ENCODE measurements at places on chromosomes 4 and X. TPM values are rescaled to one million over a fixed set of nuclear protein-coding genes. Genes with fewer than 3 reads are reported as not detected.

SPON2 gene
- total RNA-seq, result 10.5 TPM

- H3K4me1 ChIP-seq, result peaks cover 9% of the 10 kb centered on the region
- H3K27ac ChIP-seq, result no peak overlapping the region
- no peak overlapping the region for H3K4me3 ChIP-seq
- H3K36me3 ChIP-seq, result no peaks in the 10 kb centered on the region
- DNase-seq, result no peak
These were observed 5.3 kb downstream of the FHDC1 start for GRCh38 chr4:152941411-152941810.

- no peak for DNase-seq
- no peaks in the 10 kb centered on the region for H3K27me3 ChIP-seq
- no peak overlapping the region for H3K4me3 ChIP-seq
- no peak overlapping the region for H3K27ac ChIP-seq
- no peaks in the 10 kb centered on the region for H3K36me3 ChIP-seq
These were observed 199.8 kb downstream of the TRAM1L1 start for GRCh38 chr4:116885579-116885978.

DNA sequence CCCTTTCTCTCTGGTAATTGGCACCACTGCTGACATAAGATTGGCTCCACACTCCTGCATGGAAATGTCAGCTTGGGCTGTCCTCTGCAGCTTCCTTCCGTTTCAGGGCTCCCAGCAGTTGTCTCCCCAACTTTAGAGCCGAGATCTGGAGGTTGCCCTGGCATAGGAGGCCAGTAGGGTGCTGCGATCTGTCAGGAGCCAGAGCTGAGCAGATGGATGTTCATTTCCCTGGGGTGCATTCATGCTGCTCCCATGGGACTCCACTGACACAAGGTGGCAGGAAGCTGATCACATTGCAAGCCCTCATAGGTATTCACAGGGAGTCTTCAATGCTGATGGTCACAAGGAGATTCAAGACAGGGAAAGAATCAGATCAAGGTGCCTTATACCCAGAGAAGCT is 116.6 kb upstream of the RAI2 start:
- no peaks in the 10 kb centered on the region for H3K27me3 ChIP-seq
- H3K36me3 ChIP-seq, result no peaks in the 10 kb centered on the region
- no peak overlapping the region for H3K4me3 ChIP-seq
- H3K4me1 ChIP-seq, result no peaks in the 10 kb centered on the region
- DNase-seq, result no peak

DMRTC1B gene
- total RNA-seq, result not detected

DNA sequence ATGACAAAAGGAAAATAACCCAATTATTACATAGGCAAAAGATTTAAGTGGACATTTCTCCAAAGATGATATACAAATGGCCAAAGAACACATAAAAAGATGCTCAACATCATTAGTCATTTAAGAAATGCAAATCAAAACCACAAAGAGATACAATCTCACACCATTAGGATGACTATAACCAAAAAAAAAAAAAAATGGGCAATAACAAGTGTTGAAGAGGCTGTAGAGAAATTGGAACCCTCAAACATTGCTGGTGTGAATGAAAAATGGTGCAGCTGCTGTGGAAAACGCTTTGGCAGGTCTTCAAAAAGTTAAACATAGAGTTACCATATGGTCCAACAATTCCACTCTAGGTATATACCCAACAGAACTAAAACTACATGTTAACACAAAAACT is 5.6 kb upstream of the PRDX4 start:
- DNase-seq, result no peak
- H3K27ac ChIP-seq, result no peak overlapping the region
- H3K27me3 ChIP-seq, result no peaks in the 10 kb centered on the region
- no peaks in the 10 kb centered on the region for H3K36me3 ChIP-seq
- H3K4me3 ChIP-seq, result no peak overlapping the region

GPAT3 gene
- 2.7 TPM for total RNA-seq

DNA sequence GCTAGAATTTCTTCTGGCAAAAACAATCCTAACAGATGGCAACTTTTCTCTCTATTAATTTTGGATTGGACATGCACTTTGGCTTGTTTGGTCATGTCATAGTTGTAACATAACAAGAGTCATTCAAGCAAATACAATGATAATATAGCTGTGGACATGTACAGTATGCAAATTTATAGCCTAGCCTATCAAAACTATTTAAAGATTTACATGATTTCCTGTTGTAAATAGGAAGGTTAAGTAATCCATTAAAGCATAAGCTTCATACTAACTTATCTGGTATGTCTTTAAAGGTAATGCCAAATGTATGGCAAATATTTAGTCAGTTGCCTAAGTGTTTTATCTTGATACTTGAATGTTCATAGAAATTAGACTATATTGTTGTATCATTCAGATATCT is 45.3 kb downstream of the RPA4 start:
- no peak for DNase-seq
- no peaks in the 10 kb centered on the region for H3K27me3 ChIP-seq

FAAH2 gene
- 1.3 TPM for total RNA-seq

GYG2 gene
- not detected for total RNA-seq

VEGFC gene
- not detected for total RNA-seq

- H3K4me1 ChIP-seq, result peaks cover 28% of the 10 kb centered on the region
- H3K4me3 ChIP-seq, result peak overlapping the region; percentile 84
- peak overlapping the region; percentile 95 for H3K27ac ChIP-seq
- H3K27me3 ChIP-seq, result no peaks in the 10 kb centered on the region
- no peak for DNase-seq
- peaks cover 18% of the 10 kb centered on the region for H3K36me3 ChIP-seq
These were observed 680 bp upstream of the ASMTL start for GRCh38 chrX:1453395-1453783.

SERPINA7 gene
- total RNA-seq, result not detected

KLF8 gene
- total RNA-seq, result 0.76 TPM

GRCh38 chr4:124710015-124710741 is 2.4 kb downstream of the ANKRD50 start:
- H3K4me1 ChIP-seq, result peaks cover 4% of the 10 kb centered on the region
- H3K4me3 ChIP-seq, result no peak overlapping the region
- no peak overlapping the region for H3K27ac ChIP-seq
- H3K27me3 ChIP-seq, result peaks cover 9% of the 10 kb centered on the region
- no peak for DNase-seq

STATH gene
- not detected for total RNA-seq

TAF7L gene
- total RNA-seq, result not detected

DNA sequence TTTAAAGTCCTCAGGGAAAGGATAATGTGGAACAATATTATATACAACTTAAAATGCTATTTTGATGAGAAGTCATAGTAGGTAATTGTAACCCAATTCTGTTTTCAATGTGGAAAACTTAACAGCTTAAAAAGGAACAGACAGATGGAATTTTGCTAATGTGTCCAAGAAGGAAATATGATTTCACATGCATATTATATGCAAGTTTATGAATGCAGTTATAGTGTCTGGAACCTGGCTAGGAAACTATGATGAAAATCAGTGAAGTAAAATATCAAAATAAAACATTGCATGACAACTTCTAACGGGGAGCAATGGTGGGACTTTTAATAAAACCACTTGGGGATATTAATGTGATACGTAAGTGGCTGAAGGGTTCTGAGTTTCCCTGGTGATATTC is 152.6 kb upstream of the HAND2 start:
- DNase-seq, result no peak
- H3K4me1 ChIP-seq, result no peaks in the 10 kb centered on the region
- no peak overlapping the region for H3K4me3 ChIP-seq
- H3K27ac ChIP-seq, result no peak overlapping the region

DNA sequence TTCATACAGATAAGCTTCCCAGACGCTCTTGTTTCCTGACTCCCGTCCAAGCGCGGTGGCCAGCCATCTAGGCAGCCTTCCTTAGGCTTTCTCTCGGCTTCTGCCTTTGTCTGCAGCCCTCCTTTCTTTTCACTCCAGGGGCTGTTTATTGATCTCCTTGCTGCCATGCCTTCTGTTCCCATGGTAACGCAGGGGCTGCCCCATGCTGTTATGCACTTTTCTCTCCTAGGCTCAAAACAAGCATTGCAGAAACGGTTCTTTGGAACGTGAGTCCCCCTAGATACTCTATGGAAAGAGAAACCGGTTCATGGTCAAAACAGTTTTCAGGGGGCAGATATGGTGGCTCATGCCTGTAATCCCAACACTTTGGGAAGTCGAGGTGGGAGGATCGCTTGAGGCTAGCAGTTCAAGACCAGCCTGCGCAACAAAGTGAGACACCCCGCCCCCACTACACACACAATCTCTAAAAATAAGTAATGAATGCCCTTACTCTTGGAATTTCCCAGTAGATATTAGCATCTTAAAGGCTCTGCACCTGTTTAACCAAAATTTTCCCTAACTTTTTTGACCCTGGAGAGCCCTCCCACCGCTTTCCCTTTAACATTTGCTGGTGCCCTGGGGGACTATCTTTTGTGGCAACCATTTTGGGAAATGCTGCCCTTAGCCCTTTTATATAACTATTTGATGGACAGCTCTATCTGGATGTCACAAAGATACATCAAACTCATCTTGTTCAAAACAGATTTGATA is 53.9 kb upstream of the ZNF157 start:
- no peak for DNase-seq
- H3K27ac ChIP-seq, result no peak overlapping the region
- no peaks in the 10 kb centered on the region for H3K4me1 ChIP-seq
- H3K36me3 ChIP-seq, result no peaks in the 10 kb centered on the region
- no peaks in the 10 kb centered on the region for H3K27me3 ChIP-seq

NAAA gene
- total RNA-seq, result 22.2 TPM

GRCh38 chr4:86401826-86402225 is 42.0 kb upstream of the MAPK10 start:
- H3K27me3 ChIP-seq, result no peaks in the 10 kb centered on the region
- H3K4me3 ChIP-seq, result no peak overlapping the region
- DNase-seq, result no peak
- H3K4me1 ChIP-seq, result no peaks in the 10 kb centered on the region
- H3K36me3 ChIP-seq, result no peaks in the 10 kb centered on the region

DNA sequence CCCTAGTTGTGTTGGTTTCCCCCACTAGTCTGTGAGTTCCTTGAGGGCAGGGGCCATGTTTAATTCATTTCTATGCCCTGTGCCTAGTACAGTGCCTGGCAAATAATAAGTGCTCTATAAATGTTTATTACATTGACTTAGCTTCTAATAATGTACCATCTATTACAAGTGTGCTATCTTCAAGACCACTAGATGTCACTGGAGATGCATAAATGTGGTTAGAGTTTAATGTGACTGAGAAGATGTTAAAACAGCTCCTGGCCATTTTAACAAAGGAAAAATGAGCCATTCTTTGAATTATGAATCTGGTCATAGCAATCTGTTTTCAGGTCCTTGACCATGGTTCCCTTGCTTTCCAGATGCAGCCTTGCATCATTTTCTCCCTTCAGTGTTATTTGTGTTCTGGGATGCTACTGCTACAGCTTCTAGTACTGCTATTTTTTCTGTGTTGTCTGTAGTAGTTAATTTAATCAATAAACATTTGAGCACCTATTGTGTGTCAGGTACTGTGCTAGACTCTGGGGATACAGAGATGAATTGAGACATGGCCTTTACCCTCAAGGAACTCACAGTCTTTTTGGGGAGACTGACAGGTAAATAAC is 43.2 kb downstream of the SLC9A6 start:
- H3K4me1 ChIP-seq, result no peaks in the 10 kb centered on the region
- H3K27me3 ChIP-seq, result no peaks in the 10 kb centered on the region
- H3K27ac ChIP-seq, result no peak overlapping the region
- H3K36me3 ChIP-seq, result peaks cover 3% of the 10 kb centered on the region

GRCh38 chrX:150086371-150086770 is 148.1 kb upstream of the EOLA2 start:
- DNase-seq, result no peak
- H3K36me3 ChIP-seq, result no peaks in the 10 kb centered on the region
- no peak overlapping the region for H3K27ac ChIP-seq
- H3K4me3 ChIP-seq, result no peak overlapping the region
- H3K27me3 ChIP-seq, result no peaks in the 10 kb centered on the region

ASMTL gene
- total RNA-seq, result 55.8 TPM

DACH2 gene
- not detected for total RNA-seq

- no peaks in the 10 kb centered on the region for H3K36me3 ChIP-seq
- peak; percentile 33 for DNase-seq
- no peaks in the 10 kb centered on the region for H3K27me3 ChIP-seq
- no peak overlapping the region for H3K27ac ChIP-seq
These were observed 126.6 kb downstream of the PPP4R3C start for GRCh38 chrX:27336466-27337091.

DNA sequence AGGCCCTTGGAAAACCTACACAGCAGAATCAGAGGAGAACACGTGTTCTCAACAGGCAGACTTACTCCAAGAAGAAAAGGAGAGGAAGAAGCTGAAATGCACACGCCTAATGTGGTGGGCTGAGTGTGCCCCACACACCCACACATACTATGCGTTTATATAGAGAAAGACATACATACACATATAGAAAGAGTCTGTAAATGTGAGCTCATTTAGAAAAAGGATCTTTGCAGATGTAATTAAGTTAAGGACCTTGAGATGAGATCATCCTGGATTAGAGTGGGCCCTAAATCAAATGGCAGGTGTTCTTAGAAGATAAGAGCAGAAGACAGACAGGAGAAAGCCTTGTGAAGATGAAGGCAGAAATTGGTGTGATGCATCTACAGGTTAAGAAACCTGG is 87.2 kb upstream of the KLF3 start:
- peaks cover 3% of the 10 kb centered on the region for H3K4me1 ChIP-seq
- no peaks in the 10 kb centered on the region for H3K27me3 ChIP-seq
- no peak for DNase-seq

MAGEA4 gene
- total RNA-seq, result not detected

FDCSP gene
- total RNA-seq, result not detected

- H3K4me3 ChIP-seq, result no peak overlapping the region
- H3K4me1 ChIP-seq, result no peaks in the 10 kb centered on the region
- no peak for DNase-seq
- no peak overlapping the region for H3K27ac ChIP-seq
These were observed 160.1 kb upstream of the VCX3A start for GRCh38 chrX:6694977-6695376.

GRCh38 chrX:30613721-30614120 is 36.2 kb upstream of the TASL start:
- H3K4me1 ChIP-seq, result no peaks in the 10 kb centered on the region
- no peaks in the 10 kb centered on the region for H3K36me3 ChIP-seq
- H3K4me3 ChIP-seq, result no peak overlapping the region
- no peak for DNase-seq
- no peak overlapping the region for H3K27ac ChIP-seq

DNA sequence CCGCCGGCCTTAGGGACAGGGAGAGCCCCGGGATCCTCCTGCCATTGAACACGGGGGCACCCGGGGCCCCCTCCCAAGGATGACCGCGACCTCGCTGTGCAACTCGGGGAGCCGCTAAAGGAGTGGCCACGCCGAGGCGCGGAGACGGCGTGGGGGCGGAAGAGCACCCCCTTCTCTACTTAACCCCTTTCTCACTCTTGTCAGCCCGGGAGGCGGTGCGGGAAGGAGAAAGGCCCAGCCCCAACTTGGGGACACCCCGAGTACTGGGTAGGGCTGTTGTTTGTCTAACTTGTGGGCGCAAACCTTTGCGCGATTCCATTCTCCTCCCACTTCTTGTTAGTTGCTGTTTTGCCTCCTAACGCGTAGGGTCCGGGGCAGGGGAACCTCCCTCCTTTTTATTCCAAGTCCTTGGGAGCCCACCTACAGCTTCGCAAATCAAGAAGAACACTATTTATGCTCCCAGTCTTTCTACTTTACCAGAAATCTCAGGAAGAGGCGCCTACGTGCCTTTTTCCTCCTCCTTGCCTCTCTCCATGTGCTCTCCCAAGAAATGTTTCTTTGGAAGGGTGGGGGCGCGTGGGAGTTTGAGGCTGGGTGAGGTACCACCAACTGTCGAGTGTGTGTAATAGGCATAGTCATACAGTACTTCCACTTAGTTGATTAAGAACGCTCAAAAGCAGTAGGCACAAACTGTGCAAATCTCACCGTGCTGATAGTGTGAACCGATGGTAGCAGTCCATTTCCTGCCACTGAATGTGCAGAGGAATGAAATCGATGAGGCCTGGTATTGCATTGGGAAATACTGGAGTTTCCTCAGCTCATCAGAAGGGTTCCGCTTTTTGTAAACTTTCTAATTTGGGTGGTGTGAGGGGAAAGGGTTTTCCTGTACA is 813 bp downstream of the DIAPH2 start:
- peak; percentile 62 for DNase-seq
- no peaks in the 10 kb centered on the region for H3K36me3 ChIP-seq
- peaks cover 29% of the 10 kb centered on the region for H3K4me1 ChIP-seq

Measured in activated CD8-positive, alpha-beta T cell treated with anti-CD3 and anti-CD28 coated beads for 36 hours (primary cell).